ENCODE measurements at places on chromosomes 7 and 10.
A peak's percentile ranks its signal among the peaks of the same experiment; 100 is the strongest.

GRCh38 chr10:27696466-27696865 is 49.2 kb downstream of the MKX start:
- DNase-seq, result no peak

DNA sequence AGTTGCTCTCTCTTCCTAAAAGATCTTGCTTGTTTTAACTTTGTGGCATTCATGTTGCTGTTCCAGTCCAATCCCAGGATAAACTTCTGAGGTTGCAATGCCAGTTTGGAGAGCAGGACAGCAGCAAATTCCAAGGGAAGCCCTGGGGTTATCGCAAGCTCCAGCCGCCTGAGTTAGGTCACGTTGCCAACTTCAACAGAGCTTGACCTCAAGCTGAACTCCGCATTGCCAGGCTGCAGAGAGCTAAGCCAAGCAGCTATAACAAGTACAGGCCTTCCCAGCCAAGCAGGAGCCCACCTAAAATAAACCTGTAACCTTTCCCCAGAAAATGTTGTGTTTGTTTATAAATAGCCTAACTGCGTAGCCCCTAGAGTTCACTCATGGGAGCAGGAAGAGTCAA is 138.9 kb upstream of the LYZL1 start:
- no peak for DNase-seq

GRCh38 chr7:117132321-117133120 is 179.2 kb downstream of the ST7 start:
- no peak for DNase-seq

GRCh38 chr7:129188892-129189660 is 643 bp downstream of the SMO start:
- DNase-seq, result no peak

- DNase-seq, result no peak
These were observed 27.7 kb downstream of the PPP2R2D start for GRCh38 chr10:131928248-131929095.

DNA sequence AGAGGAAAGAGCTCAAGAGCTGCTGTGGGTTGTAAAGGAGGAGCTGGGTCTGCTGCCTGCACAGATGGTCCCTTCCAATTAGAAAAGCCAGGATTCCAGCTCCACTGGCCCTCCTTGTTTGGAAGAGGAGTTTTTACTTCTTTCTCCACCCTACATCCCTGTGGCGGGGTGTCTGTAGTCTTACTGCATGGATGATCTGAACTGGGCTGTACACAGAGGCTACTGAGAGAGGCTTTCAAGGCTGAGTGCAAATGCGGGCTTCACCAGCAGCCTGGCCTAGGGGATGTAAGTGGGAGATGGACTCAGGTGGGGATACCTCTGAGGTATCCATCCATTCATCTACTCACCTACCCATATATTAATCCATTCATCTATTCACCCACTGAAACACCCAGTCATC is 7.1 kb upstream of the CXCL12 start:
- DNase-seq, result no peak

DNA sequence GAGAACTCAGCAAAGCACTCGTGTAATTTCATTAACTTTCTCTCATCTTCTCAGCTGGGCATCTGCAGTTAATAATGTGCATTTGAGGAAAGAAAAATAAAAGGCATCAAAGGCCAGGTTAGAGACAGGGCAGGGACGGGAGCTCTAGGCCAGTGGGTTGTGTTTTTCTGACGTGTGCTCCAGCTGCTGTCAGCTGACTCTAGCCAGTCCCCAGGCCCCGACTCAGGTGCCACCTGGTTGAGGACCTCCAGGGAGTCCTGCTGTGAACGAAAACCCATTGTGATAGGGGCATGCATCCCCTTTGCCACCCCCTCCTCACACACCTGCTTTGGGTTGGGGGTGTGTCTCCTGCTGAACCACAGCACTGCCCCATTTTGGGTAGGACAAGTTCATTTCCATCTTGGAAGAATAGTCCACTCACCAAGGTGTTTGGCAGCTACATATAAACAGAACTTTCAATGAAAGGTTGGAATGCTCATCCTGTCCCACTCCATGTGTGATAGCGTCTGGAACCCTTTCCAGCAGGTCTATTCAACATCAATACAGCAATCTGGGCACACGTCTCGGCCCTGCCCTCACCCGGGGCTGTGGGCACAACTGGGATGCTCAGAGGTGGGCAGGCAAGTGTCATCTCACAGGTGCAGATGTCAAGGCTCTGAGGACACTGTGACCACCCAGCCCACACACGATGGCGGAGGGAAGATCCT is 146.1 kb upstream of the FAM20C start:
- no peak for DNase-seq

DNA sequence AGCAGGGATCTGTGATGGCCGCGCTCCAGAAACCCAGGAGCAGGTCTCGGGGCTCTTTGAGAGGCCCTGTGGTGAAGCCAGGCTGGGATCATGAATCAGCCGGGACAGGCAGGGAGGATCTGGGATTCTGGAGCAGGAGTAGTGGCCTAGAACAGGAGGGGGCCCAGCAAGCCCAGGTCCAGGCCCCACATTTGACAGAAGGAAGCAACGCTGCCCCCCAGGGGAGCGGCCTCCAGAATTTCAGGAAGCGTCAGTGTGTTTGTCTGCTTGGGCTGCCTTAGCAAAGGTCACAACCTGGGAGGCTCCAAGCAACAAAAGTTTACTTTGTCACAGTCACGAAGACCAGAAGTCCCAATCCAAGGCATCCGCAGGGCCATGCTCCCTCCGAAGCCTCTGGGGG is 36.8 kb downstream of the CLRN3 start:
- no peak for DNase-seq

GRCh38 chr7:7185371-7185989 is 3.1 kb downstream of the C1GALT1 start:
- no peak for DNase-seq

DNA sequence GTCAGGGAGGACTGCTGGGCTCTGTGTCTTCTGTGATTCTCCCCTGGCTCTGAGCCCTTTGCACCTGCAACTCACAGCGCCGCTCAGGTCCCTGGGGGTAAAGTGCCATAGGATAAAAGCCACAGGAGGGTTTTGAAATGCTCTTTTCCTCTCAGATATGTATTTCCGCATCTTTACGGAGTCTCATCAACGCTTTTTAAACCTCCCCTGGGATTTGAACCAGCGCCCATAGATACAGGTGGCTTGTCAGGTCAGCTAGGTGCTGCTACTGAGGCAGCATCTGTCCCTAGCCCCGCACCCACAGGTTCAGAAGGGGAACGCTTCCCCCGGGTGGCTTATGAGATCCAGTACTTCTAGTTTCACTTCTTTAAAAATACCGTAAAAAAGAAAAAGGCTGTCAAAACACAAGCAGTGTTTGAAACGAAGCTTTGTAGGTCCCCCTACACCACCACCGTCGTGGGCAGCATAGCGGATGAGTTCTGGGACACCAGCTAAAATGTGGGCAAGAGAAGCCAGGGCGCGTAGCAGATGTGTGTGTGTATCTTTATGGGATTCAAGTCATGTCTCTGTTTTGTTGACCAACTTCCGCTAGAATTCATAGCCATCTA is 173.5 kb downstream of the CUX1 start:
- no peak for DNase-seq

GRCh38 chr10:131781076-131781475 is 119.7 kb upstream of the PPP2R2D start:
- no peak for DNase-seq

- peak; percentile 42 for DNase-seq
These were observed 656 bp upstream of the CNNM2 start for GRCh38 chr10:102917314-102917961.

DNA sequence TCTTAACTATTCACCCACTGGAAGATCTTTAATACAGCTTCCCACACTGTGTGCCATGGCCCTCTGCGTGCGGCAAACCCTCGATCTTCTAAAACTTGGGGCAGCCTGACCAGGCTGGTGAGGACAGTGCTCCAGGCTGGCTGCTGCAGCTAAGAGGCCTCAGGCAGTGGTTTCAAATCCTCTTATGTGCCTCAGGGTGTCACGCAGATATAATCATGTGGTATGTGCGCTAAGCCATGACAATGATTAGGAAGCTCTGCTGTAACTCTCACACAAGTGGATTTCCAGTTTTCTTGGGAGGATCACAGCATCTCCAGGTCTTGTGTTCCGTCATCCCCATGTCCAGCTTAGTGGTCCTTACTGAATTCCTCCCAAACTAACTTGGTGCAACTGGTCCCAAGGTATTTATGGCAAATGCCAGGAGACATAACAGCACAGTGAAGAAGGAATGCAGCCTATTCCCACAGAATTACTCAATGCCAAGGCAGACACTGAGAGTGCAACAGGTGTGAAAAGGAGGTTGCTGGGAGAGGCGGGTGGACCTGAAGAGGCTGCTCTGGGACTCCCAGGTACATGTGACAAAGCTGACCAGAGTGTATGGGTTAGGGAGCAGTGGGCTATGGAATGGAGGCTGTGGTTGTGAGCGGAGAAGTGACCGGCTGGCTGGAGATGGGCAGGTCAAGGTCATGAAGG is 2.3 kb downstream of the HPS1 start:
- no peak for DNase-seq

DNA sequence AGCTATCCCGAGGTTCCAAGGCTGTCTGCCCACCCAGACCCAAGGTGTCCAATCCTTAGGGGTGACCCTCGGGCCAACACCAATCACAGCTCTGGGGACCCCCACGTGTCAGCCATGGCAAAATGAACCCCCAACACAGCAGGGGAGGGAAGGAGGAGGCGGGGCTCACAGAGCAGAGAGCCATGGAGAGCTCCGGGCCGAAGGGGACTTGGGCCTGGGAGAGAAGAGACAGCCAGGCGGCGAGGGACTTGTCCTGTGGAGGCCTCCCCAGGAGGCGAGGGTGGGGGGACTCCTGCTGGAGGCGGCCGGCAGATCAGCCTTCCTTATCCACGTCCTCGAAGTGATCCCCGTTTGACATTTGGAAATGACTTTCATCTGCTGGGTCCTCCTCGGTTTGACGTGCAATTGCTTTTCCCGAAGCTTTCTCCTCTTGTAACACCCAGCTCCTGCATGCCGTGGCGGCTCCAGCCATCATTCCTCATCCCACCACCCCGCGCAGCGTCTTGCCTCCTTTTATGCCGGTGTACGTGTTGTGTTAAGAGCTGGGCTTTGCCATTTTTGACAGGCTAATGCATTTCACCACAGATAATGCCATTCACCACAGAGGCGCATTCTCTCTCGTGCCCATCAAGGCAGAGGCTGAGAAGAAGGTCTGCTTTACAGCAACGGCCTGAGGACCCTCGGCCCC is 337.4 kb downstream of the DNAJB6 start:
- DNase-seq, result no peak

- no peak for DNase-seq
These were observed 14.6 kb upstream of the FZD1 start for GRCh38 chr7:91249506-91250233.

DNA sequence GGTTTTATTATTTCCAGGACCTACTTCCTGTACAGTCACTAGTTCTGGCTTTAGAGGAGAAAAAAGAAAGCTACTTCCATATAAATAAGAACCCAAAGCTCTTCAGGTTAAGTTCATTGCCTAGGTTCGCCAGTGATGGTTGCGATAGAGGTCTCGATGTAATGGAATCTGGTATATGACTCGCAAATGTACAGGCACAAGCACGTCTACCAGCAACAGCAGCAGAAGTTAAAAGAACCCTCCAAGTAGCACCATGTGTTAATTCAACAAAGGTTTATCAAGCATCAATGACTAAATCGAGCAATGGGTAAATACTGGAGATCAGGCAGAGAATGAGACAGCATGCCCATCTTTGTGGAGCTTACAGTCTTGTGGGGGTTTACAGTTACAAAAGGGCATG is 155.4 kb downstream of the BTAF1 start:
- DNase-seq, result no peak

DNA sequence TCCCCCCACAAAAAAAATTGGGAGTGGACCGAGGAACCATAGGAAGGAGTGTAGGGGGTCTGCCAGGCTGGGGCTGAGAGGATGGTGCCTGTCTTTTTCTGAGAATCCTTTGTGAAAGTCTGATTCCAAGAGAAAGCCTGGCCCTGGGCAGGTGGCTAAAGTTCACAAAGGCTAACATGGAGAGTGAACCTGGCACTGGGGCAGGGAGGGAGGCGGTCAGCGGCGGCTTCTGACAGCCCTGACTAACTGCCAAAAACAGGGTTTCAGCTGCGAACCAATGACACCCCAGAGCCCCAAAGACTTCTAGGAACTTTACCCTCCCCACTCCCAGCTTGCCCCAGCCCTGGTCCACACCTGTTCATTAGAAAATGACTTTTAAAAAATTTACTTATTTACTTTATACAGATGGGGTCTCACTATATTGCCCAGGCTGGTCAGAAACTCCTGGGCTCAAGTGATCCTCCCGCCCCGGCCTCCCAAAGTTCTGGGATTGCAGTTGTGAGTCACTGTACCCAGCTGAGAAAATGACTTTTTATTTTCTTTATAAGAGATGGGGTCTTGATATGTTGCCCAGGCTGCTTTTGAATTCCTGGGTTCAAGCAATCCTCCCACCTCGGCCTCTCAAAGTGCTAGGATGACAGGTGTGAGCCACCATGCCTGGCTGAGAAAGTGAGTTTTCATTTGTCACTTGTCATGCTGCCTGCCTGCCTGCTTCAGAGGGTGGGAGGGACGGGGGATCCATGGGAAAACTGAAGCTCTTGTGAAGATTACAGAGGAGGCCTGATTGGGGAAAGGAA is 61.0 kb upstream of the DUSP5 start:
- DNase-seq, result no peak

DNA sequence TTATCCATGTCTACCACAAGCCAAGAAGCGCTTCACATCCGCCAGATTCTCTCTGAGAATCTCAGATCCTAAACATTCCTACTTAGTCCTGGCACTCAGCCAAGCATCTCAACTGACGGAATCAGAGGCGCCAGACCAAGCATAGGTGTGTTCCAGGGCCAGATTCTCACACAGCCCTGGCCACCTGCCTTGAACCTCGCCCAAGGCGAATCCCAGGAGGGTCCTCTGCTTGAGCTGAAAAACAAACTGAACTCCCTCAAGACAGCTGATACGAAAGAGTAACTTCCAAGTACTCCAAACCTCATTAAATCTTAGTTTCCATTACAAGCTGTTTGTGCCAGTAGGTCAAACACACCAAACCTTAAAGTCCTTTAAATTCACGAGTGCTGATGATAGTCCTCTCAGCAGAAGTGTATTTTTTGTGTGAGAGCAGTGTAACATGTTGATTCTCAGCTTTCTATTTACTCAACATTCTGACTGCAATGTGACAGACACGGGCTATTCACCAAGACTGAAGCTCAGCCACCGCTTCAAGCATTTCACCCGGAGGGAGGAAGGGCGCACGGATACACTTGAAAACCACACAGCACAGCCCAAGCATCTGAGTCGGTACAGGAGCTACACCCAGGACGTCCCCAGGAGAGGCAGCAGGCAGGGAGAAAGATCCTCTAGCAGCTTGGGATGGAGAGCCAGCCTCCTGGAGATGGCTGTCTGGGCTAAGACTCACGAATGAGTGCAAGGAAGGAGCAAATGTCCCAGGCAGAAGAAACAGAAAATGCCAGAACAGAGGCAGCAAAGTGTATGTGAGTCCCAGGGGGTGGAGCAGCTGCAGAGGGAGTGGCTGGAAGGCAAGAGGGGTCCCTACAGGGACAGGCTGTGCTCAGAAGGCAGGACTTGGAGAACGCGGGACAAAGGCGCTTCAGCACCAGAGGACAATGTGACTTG is 6.0 kb downstream of the PARD3 start:
- no peak for DNase-seq

Data from stimulated activated CD4-positive, alpha-beta T cell treated with anti-CD3 and anti-CD28 coated beads, TNF-alpha, amount 100 ng/mL, for 1 hour (primary cell).